ENCODE measurements at places on chromosomes 11 and 22.
A peak's percentile ranks its signal among the peaks of the same experiment; 100 is the strongest.

DNA sequence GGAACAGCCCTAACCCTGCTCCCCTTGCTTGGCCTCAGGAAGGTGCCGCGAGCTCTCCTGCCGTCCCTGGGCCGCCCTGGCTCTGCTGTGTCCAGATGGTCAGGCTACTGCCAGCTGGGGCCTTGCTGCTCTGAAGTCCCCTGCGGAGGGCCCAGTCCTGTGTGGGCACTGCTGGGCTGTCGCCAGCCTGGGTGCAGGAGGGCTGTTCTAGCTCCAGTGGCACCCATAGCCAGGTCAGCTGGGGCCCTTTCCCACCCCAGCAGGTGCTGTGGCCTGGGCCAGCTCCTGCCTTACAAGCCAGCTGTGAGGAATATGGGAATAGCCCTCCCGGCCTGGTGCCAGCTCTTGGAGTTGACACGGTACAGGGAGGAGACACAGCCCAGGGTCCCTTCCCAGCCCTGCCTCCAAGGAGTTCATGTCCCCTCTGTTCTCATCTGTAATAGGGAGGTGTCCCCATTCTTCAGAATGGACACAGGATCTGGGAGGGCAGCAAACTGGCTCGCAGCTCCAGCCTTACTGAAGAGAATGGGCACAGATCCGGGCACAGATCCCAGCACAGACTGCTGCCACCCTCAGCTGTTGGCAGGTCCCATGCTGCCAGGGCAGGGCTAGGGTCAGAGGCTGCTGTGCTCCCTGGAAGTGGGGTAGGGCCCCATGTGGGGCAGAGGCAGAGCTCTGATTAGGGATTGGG, 3.9 kb downstream of the DERL3 start:
- no peak overlapping the region for H3K4me3 ChIP-seq
- DNase-seq: no peak
- H3K27ac ChIP-seq: no peak overlapping the region

DNA sequence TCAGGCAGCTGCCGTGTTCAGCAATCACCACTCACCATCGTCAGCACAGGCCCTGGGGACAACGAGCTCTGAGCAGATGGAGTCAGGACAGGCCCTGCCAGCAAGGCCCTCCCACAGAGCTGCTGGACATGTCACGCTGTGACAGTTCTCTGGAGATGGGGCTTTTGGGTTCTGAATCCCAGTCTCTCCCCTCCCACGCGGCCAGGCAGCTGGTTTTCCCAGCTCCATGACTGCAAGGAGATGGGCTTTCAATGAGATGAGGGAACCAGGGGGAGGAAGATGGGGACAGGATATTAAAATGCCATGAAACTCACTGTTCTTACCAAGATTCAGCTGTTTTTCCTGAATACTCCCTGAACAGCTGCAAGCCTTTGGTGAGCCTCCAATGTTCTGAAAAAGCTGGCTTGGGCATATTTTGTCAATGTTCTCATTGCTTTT, 305.9 kb downstream of the BRD1 start:
- no peaks in the 10 kb centered on the region for H3K36me3 ChIP-seq
- H3K27me3 ChIP-seq: no peaks in the 10 kb centered on the region
- H3K27ac ChIP-seq: no peak overlapping the region
- no peak overlapping the region for H3K4me3 ChIP-seq
- H3K4me1 ChIP-seq: no peaks in the 10 kb centered on the region

- peaks cover 10% of the 10 kb centered on the region for H3K27me3 ChIP-seq
- DNase-seq: no peak
- H3K4me1 ChIP-seq: no peaks in the 10 kb centered on the region
- no peaks in the 10 kb centered on the region for H3K36me3 ChIP-seq
- H3K4me3 ChIP-seq: no peak overlapping the region
Measured at GRCh38 chr22:47814474-47814873, 1052.0 kb downstream of the TBC1D22A start.

- no peak for DNase-seq
- peaks cover under 1% of the 10 kb centered on the region for H3K4me1 ChIP-seq
- no peak overlapping the region for H3K4me3 ChIP-seq
- H3K36me3 ChIP-seq: no peaks in the 10 kb centered on the region
- H3K27me3 ChIP-seq: peaks cover 18% of the 10 kb centered on the region
Measured at GRCh38 chr11:74306435-74307175, 4.8 kb downstream of the P4HA3 start.

GRCh38 chr22:38171927-38172831, 9.5 kb downstream of the PLA2G6 start:
- H3K4me1 ChIP-seq: peaks cover 41% of the 10 kb centered on the region
- H3K27me3 ChIP-seq: no peaks in the 10 kb centered on the region
- H3K4me3 ChIP-seq: no peak overlapping the region

DNA sequence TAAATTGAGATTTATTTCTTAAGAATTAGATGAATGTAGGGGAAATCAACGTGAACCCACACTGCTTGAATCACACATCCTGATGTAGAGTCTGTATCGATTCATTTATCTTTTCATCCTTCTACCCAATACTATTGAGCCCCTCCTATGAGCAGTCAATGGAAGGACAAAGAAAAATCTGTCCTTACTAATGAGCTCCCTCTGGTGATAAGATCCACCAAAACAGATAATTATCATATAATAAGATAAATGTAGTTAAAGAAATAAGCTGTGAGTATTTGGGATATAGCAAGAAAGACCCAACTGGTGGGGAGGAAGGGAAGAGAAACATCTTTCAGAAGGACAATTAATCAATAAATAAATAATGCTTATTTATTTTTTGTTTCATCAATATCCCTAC, 385.1 kb upstream of the CCDC90B start:
- H3K4me3 ChIP-seq: no peak overlapping the region
- no peak overlapping the region for H3K27ac ChIP-seq
- peaks cover 4% of the 10 kb centered on the region for H3K27me3 ChIP-seq
- DNase-seq: no peak
- no peaks in the 10 kb centered on the region for H3K36me3 ChIP-seq

DNA sequence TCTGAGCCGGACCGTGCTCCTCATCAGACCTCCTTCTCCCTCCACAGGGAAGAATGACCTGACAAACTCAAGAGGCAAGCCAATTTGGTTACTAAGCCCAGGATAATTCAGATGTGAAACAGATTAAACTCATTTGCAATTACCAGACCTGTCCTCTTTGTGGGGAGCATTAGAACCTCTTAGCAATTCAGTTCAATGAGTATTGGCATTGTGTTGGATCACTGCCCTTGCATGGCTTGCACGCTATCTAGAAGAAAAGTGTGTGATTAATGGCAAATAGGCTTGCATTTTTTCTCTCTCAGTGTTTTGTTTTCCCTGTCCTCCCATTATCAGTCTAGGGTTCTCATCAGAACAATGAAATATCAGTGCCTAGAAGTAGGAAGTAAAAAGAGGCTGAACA, 365.6 kb downstream of the OPCML start:
- no peaks in the 10 kb centered on the region for H3K4me1 ChIP-seq
- no peak for DNase-seq
- peaks cover 8% of the 10 kb centered on the region for H3K27me3 ChIP-seq
- no peak overlapping the region for H3K27ac ChIP-seq
- no peaks in the 10 kb centered on the region for H3K36me3 ChIP-seq

GRCh38 chr11:18196532-18196931, 23.9 kb downstream of the MRGPRX4 start:
- no peak for DNase-seq
- H3K36me3 ChIP-seq: no peaks in the 10 kb centered on the region
- H3K4me1 ChIP-seq: no peaks in the 10 kb centered on the region

GRCh38 chr11:86761978-86762377, 38.4 kb upstream of the PRSS23 start:
- DNase-seq: no peak
- H3K36me3 ChIP-seq: no peaks in the 10 kb centered on the region
- H3K4me3 ChIP-seq: no peak overlapping the region
- H3K4me1 ChIP-seq: no peaks in the 10 kb centered on the region
- no peak overlapping the region for H3K27ac ChIP-seq
- H3K27me3 ChIP-seq: peaks cover 21% of the 10 kb centered on the region

GRCh38 chr11:31967404-31968130, 123.3 kb upstream of the RCN1 start:
- H3K27me3 ChIP-seq: peaks cover 2% of the 10 kb centered on the region
- H3K4me1 ChIP-seq: no peaks in the 10 kb centered on the region
- no peak overlapping the region for H3K4me3 ChIP-seq
- DNase-seq: no peak
- H3K27ac ChIP-seq: no peak overlapping the region

DNA sequence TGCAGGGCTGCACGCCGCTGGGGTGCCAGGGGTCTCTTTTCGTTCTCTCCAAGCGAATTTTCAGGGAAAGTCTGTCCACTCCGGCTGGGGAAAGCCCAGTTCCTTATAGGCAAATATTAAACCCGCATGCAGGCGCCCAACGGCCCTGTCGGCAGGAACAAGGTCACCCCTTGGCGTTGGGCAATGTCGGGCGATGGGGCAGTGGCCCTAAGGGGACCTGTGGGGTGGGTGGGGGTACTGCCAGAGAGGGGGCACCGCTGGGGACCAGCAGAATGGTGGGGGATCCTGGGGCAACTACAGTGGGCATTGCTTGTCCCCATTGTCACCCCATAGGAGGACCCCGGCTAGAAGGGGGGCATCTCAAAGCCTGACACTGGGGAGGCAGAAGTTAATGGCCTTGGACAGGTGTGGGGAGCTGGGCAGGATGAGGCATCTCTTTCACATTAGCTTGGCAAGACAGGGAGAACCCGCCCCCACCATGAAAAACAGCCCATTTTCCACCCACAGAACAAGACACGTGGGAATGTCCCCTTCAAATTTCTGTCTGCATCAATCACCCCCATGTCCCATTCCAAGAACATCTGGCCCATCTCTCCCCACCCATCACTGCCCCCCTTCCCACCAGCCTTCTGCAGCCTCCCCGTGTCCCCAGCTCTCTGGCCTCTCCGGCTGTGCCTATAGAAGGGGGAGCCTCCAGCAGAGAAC, 5.5 kb upstream of the IGF2 start:
- peaks cover 66% of the 10 kb centered on the region for H3K27me3 ChIP-seq
- H3K36me3 ChIP-seq: no peaks in the 10 kb centered on the region
- H3K4me3 ChIP-seq: no peak overlapping the region
- no peak for DNase-seq

- H3K4me3 ChIP-seq: no peak overlapping the region
- peaks cover 21% of the 10 kb centered on the region for H3K36me3 ChIP-seq
- H3K27ac ChIP-seq: no peak overlapping the region
- DNase-seq: peak; percentile 33
Measured at GRCh38 chr22:24400034-24400725, 27.2 kb upstream of the ADORA2A start.

- peaks cover 3% of the 10 kb centered on the region for H3K27me3 ChIP-seq
- no peak overlapping the region for H3K27ac ChIP-seq
Measured at GRCh38 chr22:48321986-48322545, 1505.6 kb downstream of the BRD1 start.

DNA sequence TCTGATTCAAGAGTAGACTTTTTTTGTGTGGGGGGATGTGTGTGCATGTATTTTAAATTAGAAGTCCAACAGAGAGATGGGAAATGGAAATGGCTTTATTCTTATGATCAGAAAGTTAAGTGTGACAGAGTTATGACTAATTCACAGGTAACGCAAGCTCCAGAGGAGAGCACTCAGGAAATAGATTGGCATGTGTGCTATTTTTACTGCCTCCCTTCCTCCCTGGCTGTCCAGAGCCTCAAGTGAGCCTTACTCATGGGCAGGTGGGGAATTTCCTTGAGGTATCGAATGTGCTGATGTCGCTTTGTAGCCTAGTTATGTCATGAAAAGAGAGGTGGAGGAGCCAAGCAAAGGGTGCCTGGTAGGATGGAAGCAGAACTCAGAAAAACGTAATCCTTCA, 70.3 kb upstream of the BDNF start:
- no peaks in the 10 kb centered on the region for H3K4me1 ChIP-seq
- no peak overlapping the region for H3K4me3 ChIP-seq
- no peak overlapping the region for H3K27ac ChIP-seq
- no peak for DNase-seq

DNA sequence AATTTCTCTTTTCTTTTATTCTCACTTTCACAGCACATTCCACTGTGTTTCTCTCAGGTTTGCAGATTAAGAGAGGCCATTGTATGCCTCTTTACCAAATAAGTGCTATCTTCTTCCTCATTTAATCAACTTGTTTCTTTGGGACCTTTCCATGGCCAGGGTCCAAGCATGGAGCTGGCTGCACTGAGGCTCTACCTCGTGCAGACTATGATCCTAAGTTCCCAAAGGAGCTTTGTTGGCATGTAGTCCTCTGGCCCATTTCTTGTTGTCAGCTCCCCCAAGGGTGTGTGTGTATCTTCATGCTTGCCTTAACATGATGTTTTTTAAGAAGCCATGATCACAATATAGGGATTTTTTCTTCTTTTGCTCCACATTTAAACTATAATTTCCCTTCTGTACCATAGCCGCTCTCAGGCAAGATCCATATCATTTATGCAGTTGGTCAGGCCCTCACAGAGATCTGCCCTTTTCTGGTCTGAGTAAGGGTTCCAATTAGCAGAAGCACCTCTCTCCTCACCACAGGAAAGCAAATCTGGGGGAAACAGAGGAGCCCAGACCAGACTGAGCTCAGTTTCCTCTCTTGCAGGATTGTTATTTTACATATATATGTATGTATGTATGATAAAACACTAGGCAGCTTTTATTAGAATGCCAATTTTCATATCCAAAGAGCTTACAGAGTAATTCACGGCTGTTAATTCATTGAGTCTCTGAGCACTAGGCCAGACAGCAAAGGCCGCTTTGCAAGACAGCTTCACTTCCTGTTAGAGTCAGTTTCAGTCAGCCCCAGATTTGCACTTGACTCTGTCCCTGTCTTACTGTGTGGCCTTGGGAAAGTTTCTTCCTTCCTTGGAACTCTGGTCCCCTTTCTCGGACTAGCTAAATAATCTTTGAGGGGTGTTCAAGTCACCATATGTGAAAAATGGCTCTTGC, 34.3 kb downstream of the CYB5R2 start:
- no peak overlapping the region for H3K4me3 ChIP-seq
- no peak overlapping the region for H3K27ac ChIP-seq
- no peak for DNase-seq
- no peaks in the 10 kb centered on the region for H3K4me1 ChIP-seq
- H3K27me3 ChIP-seq: no peaks in the 10 kb centered on the region

DNA sequence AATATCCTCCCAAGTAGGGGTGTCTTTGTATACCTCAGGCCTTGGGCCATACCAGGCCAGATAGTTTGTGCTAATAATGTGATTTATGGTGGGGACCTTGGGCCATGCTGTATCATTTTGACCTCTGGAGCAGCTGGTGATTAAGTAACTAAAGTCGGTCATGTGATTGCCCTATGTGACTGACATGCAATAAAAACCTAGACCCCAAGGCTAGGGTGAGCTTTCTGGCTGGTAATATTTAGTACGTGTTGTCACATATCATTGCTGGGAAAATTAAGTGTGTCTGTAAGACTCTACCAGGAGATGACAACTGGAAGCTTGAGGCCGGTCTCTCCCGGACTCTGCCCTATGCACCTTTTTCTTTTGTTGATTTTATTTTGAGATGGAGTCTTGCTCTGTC, 12.6 kb upstream of the TFIP11 start:
- H3K27me3 ChIP-seq: no peaks in the 10 kb centered on the region
- no peak for DNase-seq
- no peak overlapping the region for H3K27ac ChIP-seq
- peaks cover 5% of the 10 kb centered on the region for H3K36me3 ChIP-seq
- H3K4me1 ChIP-seq: no peaks in the 10 kb centered on the region

Measured in activated naive CD4-positive, alpha-beta T cell treated with anti-CD3 and anti-CD28 coated beads for 36 hours (primary cell).